ENCODE measurements at places on chromosomes 6 and 20.

- DNase-seq = no peak
Measured at GRCh38 chr20:2333821-2334220, 38.0 kb downstream of the TGM3 start.

GRCh38 chr20:60637801-60638200, 614.3 kb upstream of the CDH4 start:
- no peak for DNase-seq

DNA sequence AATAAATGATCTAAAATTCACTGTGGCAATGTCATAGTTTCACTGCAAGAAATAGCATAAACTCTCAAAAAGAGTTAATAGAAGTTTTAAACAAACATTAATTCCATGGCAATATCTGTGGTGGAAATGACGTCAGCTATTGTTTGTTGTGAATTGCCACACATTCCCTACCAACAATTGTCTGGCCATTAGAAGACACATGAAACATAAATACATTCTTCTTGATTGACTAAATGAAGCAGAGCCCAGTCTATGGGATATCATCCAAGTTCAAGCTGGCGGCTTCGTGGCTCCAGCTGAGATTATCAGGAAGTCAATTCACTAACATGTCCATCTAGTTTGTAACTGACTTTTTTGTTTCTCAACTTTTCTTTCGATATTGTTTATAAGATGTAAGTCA, 369.0 kb downstream of the ARHGAP18 start:
- no peak for DNase-seq

DNA sequence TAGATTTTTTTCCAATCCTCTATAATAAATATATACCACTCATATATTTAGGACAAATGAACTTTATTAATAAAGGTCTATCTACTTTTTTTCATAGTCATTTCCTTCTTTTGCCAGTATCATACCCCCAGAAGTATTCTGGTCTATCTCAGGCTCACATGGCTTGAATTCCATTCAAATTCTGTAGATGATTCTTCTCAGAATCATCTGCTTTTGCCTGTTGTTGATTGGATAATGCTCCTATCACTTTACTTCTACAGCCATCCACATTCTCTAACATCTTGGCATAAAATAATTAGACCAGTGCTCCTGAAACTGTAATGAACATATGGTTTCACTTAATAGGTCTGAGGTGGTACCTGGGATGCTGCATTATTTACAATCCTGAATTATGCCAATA, 121.2 kb downstream of the GFRAL start:
- DNase-seq = no peak

DNA sequence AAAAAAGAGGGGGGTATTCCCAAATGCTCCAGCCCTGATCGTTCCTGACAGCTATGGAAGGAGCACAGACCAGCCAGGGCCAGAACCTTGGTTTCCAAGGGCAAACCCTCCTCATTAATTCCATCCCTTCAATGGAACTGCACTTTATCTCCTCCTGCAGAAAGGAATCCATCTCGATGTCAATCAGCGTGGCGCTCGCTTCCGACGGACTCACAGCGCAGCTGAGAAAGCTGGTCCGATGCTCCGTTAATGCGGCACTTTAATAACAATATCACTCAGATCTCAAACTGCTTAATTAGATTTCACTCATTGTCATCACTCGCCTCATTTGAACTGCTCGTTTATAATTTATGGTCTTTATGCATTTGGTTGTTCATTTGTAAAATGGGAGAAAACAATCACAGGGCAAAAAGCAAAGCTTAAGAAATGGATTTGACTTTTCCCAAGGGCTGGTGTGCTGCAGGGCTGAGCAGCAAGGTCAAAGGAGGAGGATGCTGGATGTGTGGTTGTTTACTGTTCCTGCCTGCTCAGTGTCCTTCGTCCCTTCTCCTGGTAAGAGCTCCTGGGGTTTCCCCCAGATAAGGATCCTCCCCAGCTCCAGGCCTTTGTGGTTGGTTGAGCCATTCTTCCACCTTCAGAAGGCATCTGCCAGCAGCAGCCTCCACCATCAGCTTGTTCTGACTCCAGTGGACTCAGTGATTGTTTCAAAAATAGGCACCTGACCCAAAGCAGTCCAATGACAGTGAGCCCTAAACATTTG, 152.7 kb downstream of the ANKRD60 start:
- DNase-seq = no peak

- no peak for DNase-seq
Measured at GRCh38 chr6:97427648-97428047, 144.6 kb upstream of the MMS22L start.

GRCh38 chr20:33719277-33719988, 677 bp downstream of the PXMP4 start:
- DNase-seq = no peak

GRCh38 chr20:40339661-40340449, 349.2 kb downstream of the MAFB start:
- no peak for DNase-seq

- no peak for DNase-seq
Measured at GRCh38 chr6:55925292-55925691, 49.9 kb upstream of the BMP5 start.

- no peak for DNase-seq
Measured at GRCh38 chr6:12635375-12635774, 81.2 kb upstream of the PHACTR1 start.

DNA sequence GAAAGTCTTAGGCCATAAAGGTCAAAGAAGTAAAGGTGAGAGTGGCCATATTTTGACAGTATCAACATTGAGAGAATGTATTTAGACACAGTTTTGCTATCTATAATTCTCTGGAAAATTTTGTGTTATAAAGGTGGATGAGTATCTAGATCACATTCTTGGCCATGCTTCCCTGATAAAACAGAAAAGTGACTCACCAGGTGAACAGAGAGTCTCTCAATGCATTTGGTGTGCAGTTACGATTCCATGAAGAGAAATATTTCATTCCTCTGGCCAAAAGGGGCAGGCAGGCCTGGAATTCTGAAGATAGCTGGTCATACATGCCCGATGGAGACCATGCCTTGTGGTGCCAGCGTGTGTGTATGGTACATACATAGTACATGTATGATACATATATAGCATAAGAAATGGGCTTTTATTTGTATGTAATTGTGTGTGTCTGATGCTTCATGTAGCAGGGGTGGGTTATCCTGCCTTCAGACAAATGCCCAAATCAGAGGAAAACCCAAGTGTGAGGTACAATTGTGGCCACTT, 164.0 kb downstream of the SOBP start:
- no peak for DNase-seq

GRCh38 chr20:44540834-44541233, 19.0 kb upstream of the SERINC3 start:
- DNase-seq = no peak

GRCh38 chr6:72466971-72467566, 154.8 kb upstream of the KCNQ5 start:
- peak; percentile 95 for DNase-seq

- no peak for DNase-seq
Measured at GRCh38 chr6:169132352-169132940, 121.2 kb downstream of the THBS2 start.

- DNase-seq = no peak
Measured at GRCh38 chr20:51327251-51327841, 215.2 kb downstream of the NFATC2 start.

GRCh38 chr6:155265843-155266535, 2.2 kb downstream of the CLDN20 start:
- no peak for DNase-seq

DNA sequence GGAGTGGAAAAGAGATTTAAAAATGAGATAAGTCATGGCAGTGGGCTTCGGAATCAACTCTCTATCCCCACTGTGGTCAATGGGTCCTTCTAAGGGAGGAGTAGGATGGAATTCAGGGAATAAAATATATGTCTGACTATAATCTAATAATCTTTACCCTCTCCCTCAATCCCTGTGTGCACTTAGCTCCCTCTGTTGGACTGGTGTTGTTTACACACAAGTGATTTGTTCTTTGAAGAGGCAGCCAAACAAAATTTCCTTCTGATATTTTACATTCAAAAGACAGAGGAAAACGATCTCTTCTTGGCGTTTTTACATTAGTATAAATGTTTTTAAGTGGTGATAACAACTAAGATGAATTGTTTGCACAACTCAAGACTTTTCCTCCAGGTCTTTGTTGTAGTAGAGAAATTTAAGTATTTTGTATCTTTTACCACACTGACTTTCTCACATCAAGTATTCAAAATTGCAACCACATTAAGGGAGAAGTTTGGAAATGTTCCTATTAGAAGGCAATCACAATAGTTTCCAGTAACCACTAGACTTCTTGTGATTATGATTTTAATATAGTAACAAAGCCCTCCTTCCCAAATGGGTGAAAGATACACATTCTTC, 317.8 kb downstream of the CENPW start:
- no peak for DNase-seq

Measured in NCI-H345 (cell line).